ENCODE measurements at places on chromosomes 11 and 22. TPM values are rescaled to one million over a fixed set of nuclear protein-coding genes. Genes with fewer than 3 reads are reported as not detected.

DNA sequence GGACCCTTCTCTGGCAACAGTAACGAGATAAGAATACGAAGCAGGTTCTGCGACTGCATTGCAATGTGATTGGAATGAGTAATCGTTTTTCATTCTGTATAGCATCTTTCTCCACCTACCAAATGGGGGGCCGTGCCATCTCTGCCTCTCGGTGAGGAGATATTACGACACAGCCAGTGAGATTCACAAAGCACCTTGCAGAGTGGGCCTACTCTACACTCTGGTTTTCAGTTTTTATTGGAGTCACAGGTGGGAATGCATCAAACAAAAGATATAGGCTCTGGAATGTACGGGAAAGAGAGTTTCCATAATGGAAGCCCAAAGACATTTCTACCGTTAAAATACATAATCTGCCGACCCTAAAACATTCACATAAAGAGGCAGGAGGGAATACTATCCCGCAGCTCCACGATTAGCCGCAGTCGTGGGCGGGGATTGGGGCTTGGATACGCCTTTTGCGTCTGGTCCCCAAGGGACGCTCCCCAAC is 423 bp upstream of the RTN3 start:
- no peak for DNase-seq

The LPXN gene
- total RNA-seq: 10.7 TPM

GRCh38 chr11:10038521-10039302 is 255.3 kb downstream of the SBF2 start:
- DNase-seq: no peak

DNA sequence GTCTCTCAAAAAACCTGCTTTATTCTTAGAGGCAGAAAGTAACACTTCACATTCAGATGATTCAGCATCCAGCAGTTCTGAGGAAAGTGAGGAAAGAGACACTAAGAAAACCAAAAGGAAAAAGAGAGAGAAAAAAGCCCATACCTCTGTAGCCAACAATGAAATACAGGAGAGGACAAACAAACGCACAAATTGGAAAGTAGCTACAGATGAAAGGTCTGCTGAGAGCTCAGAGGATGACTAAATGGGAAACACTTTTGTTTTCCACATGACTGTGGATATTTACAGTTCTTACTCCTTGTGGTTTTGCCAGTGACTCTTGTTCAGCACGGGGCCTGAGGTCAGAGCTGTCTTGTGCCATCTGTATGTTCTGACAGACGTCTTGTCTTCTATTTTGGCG is 3.8 kb downstream of the TIMM8B start:
- DNase-seq: no peak

- DNase-seq: no peak
These were observed 104.6 kb downstream of the MPPED1 start for GRCh38 chr22:43516386-43516785.

The TST gene
- total RNA-seq: 494 TPM

The SCN3B gene
- total RNA-seq: 2.6 TPM

DNA sequence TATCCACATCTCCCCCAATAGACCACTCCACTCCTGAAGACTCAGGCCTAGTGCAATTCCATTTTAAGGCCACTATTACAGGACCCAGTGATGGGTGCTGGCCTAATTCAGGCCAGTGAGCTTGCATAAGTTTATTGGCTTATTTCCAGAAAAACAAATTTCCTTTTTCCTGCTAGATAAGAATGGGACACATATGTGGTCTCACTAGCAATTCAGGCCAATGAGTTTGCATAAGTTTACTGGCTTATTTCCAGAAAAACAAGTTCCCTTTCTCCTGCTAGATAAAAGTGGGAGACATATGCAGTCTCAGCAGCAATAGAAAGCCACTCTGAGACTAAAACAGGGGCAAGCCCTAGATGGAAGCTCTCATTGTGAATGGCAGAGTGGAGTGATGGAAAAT is 22.4 kb downstream of the ADM start:
- DNase-seq: no peak

GRCh38 chr11:126193038-126193478 is 18.4 kb downstream of the RPUSD4 start:
- no peak for DNase-seq

DNA sequence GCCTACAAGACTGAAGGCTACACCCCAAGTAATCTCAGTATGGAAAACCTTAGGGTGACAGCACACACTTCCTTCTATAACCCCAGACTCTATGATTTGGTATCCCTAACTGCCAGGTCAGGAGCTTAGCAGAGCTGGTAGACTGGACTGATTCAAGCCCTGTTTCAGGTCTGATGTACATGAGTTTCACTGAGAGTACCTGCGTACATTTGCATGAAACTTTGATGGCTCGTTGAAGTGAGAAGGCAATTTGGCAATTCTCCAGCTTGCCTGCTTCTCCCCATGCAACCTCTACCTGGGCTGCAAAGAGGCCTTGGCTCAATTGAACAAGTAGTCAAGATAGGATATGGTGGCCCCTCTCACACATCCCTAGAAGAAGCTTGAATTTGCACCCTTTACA is 10.2 kb downstream of the FIBIN start:
- no peak for DNase-seq

- DNase-seq: no peak
These were observed 4.6 kb upstream of the IL17REL start for GRCh38 chr22:50016988-50017700.

DNA sequence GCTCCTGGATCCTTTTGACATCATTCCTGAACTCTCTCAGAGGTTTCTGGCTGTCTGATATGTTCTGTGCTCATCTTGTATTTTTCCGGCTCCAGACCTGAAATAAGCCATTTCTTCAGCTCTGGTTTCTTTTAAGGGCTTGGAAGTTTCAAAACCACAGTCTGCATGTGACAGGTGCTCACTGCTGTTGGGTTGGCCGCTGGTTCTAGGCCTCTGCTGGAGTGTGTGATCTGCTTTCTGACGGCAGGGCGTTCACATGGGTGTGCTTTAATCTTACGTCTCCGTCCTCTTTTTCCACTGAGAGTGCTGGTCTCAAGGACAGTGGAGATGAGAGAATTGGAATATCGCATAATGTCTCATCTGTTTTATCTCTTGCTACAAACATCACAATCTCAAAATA is 10.3 kb downstream of the ZBED4 start:
- DNase-seq: no peak

- no peak for DNase-seq
These were observed 7.3 kb upstream of the FUT4 start for GRCh38 chr11:94536386-94536785.

DNA sequence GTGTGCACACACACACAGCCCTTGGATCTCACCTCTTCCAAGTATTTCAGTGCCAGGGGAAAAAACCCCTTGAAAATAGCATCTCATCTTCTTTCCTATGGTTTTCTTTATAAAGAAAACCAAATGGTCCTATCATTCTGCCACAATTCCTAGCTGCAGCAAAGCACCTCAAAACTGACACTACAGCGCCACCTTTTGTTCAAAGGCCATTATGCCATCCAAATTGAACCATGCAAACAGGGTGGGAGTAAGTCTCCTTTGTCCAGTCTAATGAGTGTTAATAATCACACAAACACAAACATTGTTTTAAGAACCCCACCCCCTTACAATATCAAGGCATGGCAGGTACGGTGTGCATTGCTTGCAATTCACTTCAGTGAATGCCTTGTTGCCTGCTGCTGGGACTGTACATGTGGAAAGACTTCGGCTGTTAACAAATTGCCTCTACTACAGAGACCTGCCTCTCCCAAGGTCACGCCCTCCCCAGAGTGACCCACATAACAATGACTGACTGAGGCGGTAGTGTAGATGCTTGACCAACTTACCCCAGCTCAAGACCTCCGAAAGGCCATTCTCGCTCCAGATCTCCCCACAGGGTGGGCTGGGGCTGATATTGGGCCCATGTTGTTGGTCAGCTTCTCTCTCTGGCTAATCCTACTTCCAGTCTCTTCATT is 31.7 kb downstream of the FAM181B start:
- DNase-seq: peak; percentile 32

GRCh38 chr22:26663374-26663923 is 6.1 kb downstream of the MIAT start:
- DNase-seq: no peak

DNA sequence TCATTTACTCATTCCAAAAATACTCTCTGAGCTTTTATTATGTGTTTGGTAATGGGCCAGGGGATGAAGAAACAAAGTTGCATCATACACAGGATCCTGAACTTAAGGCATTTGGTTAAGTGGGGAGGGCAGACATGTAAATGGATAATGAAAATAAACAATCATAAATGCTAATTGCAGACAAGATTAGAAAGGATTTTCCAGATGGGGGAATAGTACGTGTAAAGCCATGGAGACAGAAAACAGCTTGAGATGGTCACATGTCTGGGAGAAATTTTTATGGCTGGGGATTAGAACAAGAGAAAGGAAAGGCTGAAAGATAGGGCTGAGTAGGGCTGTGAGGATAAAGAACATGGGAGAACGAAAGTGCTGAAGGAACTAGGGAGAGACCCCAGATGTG is 534.3 kb upstream of the LARGE1 start:
- no peak for DNase-seq

The CDC42EP1 gene
- 48.2 TPM for total RNA-seq

DNA sequence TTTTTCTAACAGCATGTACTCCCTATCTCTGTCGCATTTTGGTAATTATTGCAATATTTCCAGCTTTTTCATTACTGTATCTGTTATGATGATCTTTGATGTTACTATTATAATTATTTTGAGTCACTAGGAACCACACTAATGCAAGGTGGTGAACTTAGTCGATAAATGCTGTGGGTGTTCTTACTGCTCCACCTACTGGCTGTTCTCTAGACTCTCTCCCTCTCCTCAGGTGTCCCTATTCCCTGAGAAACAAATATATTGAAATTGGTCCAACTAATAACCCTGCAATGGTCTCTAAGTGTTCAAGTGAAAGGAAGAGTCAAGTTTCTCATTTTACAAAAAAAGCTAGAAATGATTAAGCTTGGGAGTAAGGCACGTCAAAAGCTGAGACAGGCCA is 10.5 kb downstream of the ARL14EP start:
- no peak for DNase-seq

DNA sequence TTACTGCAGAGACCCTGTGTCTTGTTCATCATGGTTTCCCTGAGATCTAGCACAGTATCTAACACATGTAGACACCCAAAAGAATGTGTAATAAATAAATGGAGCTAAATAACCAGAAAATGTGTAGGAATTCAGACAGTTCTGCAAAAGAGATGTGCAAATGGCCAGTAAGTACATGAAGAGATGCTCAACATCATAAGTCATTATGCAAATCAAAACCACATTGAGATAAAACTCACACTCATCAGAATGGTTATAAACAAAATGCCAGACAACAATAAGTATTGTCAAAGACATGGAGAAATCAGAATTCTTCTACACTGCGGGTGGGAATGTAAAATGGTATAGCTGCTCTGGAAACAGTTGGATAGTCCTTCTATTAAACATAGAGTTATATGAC is 88.5 kb downstream of the RBFOX2 start:
- DNase-seq: no peak

The OR8G5 gene
- total RNA-seq: not detected

GRCh38 chr22:45208993-45209838 is 31.5 kb downstream of the KIAA0930 start:
- DNase-seq: no peak

DNA sequence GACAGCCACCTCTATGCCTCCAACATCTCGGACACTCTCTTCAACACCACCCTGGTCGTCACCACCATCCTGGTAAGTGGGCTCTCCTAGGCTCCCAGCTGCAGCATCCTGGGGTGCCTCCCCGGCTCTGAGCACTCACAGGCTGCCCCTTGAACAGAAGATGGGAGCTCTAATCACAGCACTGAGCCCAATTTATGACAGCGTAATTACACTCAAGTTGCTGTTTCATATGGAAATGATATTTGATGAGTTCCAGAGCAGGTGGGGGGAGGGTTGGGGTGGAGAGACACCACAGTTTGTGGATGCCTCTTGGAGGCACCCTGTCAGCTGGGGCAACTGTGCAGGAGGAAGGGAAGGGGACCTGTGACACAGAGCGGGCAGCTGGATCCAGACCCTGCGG is 125.3 kb upstream of the TBCEL start:
- DNase-seq: no peak

The RNF26 gene
- total RNA-seq: 20.7 TPM

The RASSF7 gene
- total RNA-seq: 108 TPM

The LMO1 gene
- not detected for total RNA-seq

DNA sequence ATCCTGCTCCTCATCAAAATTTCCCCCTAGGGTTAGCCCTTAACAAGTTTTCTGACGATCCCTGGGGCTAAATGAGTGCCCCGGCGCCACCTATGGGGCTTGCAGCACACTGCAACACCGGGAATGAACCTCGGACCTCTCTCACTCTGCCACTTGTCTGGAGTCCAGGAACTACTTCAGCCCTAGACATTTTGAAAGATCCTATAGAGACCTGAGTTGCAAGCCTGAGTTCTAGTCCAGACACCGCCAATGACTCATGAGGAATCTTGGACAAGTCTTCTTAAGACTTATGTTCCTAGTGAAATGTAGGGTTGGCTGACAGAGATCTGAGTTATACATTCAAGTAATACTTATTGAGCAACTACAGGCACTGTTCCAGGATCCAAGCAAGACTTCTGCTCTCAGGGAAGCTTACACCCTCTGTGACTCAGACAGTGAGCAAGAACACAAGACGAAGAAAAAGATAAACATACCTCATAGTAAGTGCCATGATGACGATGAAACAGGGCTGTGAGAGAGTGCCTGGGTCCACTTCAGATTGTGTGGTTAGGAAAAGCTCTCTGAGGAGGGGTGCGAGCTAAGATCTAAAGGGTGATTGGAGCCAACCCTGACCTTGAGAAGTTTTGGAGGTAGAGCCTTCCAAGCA is 10.2 kb upstream of the STK33 start:
- peak; percentile 72 for DNase-seq

DNA sequence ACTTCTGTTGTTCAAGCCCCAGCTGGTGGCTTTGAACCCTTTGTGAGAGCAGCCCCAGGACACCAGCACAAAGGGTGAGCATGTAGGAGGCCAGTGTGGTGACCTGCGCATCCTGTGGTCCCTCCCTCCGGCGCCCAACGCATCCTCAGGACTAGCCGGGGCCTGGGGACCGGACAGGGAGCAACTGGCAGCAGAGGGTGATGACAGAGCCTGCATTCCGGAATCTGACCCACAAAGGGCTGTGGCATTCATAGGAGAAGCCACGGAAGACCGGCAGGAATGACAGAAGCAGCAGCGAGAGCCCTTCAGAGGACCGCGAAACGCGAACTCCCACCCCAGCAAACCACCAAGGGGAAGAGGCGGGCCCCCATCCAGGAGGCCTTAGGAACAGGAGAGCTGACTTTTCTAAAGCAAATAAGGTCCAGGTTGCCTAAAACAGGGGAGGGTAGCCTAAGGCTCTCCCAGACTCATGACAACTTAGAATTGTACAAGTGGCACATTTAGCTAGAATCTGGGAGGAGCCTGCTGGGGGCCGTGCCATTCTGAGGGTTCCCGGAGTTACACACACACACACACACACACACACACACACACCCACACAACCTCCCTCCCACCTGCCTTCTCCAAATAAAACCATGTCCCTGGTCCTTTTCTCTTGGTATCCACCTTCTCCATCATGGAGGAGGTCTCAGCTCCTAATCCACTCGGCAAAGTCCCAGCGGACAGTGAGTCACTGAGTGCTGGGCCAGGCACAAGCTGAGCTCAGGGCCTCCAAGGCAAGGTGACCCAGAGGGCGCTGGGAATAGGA is 232.7 kb downstream of the CTTN start:
- no peak for DNase-seq

The DNAJB7 gene
- 0.25 TPM for total RNA-seq

GRCh38 chr11:14927146-14927545 is 35.1 kb upstream of the CYP2R1 start:
- DNase-seq: no peak

The VSIG10L2 gene
- total RNA-seq: 0.09 TPM

- DNase-seq: no peak
These were observed 104.1 kb downstream of the PKNOX2 start for GRCh38 chr11:125268611-125269010.

All from mucosa of descending colon (tissue), 3 donors.